ENCODE measurements at places on chromosomes 2 and 18. TPM values are rescaled to one million over a fixed set of nuclear protein-coding genes. Genes with fewer than 3 reads are reported as not detected.

GRCh38 chr2:78967294-78967693, 58.2 kb upstream of the REG3G start:
- no peak for DNase-seq

DNA sequence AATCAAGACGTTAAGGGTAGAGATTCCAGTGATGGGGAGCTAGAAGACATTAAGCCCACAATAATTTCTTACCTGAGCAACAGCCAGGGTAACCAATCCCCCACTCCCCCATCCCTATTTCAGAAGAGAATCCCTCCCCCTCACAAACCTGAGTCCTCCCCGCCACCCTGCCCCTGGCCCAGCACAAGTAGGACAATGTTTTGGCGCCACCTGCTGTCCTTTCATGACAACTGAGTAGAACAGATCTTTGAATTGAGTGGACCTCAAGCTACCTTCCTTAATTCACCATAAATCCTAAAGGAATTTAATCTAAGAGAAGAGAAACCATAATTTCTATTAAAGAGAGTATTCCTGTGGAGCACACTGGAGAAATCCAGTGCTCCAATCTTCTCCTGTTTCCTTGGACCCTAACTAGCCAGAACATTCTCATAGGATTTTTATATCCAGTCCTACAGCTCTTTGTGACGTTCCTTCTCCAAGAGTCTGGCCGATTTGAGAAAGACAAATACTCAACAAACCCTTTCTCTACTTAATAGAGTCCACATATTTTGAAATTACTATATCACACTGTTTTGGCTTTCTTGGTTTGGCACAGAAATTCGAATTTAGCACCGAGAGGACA, 41.1 kb downstream of the NHEJ1 start:
- no peak for DNase-seq

- DNase-seq: no peak
Observed at GRCh38 chr2:31998731-31999383, 12.0 kb downstream of the MEMO1 start.

The MAPRE3 gene
- total RNA-seq: 11.4 TPM

GRCh38 chr18:76389716-76390115, 105.3 kb downstream of the ZNF516 start:
- no peak for DNase-seq

The SERPINB4 gene
- total RNA-seq: not detected

- DNase-seq: no peak
Observed at GRCh38 chr2:143397884-143398614, 268.8 kb downstream of the ARHGAP15 start.

GRCh38 chr2:209671020-209671680, 100.5 kb upstream of the UNC80 start:
- DNase-seq: no peak

DNA sequence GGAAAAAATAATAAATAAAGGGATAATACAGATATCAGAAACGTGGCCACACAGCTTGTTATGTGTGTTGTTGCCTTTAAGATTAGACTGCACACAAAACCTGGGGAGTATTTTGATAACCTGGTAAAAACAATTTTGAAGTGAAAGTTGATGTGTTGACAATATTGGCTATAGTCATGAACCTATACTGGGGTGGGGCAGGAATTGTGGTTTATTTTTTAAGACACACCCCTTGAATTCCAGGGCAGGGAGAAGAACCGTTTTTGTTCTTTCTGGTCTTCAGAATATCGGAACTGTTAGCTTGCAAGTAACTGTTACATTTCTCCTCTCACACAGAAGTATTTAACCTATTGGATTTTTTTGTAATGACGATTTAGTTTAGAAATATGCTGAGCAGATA, 80.4 kb downstream of the LIMS1 start:
- DNase-seq: no peak

DNA sequence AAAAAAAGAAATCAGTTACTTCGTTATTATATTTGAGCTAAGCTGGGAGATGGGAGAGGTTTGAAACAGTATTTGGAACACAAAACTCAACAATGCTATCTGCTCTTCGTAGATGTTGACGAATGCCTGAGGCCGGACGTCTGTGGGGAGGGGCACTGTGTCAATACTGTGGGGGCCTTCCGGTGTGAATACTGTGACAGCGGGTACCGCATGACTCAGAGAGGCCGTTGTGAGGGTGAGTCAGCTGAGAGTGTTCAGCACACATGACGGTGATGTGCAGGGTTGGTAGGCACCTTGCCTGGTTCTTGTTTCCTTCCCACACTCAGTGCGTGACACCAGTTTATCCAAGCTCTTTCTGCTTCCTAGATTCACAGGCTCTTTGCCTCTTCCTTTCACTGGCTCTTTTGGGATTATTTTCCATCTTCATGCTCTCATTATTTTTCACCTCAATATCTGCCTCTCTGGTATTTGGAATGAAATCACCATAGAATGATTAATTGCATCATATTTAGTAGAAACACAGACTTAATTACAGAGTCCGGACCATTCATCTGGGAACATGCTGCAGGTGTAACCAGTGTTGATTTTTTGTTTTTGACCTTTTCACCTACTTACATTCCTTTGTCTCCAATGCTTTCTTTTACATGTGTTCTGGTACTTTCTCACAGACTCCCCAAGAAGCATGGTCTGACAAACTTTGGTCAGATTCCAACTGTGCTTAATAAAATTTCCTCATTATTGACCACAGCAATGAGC, 200.6 kb upstream of the RASGRP3 start:
- no peak for DNase-seq

- no peak for DNase-seq
Observed at GRCh38 chr2:25537526-25537925, 135.9 kb downstream of the DTNB start.

Data from posterior vena cava (tissue), 2 donors.